ENCODE measurements at places on chromosomes 16 and 17.
A peak's percentile ranks its signal among the peaks of the same experiment; 100 is the strongest.

- DNase-seq: no peak
These were observed 20.9 kb downstream of the HSD11B2 start for GRCh38 chr16:67451704-67452435.

DNA sequence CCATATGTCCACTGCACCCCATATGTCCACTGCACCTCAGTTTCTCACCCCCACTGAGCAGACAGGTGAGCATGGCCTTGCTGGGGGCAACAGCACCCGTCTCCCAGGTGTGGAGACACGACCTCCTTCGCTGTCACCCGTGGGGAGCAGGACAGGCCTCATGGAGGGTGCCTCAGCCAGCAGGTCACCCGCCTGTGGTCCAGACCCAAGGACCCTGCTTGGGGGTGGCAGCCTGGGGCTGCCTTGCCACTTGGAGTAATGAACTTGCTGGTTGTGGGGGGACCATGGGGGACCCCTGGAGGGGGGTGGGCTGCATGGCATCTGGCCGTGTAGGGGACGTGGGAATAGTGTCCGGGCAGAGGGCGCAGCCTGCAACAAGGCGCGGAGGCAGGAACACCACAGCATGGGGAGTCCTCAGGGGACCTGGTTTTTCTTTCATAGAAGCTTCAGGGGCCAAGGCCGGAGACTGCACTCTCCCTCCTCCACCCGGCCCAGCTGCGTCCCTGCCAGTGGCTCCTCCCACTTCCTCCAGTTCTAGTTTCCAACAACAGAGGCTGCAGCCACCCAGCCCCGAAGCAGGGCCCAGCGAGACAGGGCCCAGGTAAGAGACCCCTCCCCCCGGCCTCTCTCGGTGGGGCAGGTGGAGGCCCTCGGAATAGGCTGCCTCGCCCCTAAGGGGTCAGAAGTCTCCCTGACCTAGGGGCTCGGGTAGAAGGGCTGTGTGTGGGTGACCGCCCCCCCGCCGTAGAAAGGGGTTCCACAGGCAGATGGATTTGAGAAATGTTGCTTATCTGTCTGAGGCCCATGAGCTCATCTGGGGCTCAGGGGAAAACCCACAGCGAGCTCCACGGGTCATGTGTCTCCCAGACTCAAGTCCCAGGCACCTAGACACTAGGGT is at the start of gene NHLRC4:
TSS of gene NHLRC4 (plus strand) at position 531 of the 898 bp plus-strand sequence. CDS start 1,043 bp downstream, outside the sequence.
- no peak for DNase-seq

DNA sequence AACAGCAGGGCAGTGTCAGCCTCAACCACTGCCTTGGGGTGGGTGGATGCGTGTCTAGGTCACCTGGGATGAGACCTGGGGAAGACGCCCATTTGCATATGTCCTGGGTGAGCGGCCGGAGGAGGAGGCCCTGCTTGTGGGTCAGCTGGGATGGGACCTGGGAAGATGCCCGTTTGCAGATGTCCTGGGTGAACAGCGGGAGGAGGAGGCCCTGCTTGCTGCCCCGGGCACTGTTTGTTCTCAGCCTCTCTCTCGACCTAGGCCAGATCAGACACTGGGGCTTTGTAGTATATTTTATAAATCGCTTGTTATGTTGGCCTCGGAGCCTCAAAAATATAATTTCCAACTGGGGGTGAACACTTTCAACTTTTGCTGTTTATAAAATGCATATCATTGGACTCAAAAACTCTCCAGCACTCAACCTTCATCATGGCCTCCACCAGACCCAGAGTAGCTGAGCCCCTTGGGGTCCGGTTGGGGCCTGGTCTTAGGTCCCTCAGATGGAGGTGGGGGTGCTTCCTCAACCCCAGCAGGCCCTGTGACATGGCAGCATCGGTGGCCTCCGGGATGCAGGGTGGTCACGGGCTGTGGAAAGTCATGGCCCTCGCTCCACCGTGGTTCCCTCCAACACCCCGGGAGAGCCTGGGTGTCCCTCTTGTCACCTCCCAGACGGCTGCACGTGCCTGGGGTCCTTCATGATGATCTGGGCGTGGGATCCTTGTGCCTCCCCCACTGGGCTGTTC is 17.3 kb downstream of the DBNDD1 start:
- DNase-seq: no peak

DNA sequence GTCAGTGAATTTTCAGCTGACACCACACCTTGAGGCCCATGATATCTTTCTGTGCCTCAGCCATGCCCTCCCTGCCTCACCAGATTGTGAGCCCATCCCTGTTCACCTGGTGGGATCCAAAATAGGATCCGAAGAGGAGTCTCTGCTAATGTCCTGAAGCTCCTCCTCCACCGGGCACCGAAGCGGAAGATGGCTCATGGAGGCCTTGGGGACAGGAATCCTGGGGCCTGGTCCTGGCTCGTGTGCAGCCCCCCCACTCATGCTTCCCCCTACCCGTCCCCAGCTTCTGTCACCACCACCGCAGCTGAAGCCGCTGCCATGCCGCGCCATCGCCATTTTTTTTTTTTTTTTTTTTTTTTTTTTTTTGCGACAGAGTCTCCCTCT is 1683.4 kb downstream of the TP53TG3F start:
- DNase-seq: no peak

DNA sequence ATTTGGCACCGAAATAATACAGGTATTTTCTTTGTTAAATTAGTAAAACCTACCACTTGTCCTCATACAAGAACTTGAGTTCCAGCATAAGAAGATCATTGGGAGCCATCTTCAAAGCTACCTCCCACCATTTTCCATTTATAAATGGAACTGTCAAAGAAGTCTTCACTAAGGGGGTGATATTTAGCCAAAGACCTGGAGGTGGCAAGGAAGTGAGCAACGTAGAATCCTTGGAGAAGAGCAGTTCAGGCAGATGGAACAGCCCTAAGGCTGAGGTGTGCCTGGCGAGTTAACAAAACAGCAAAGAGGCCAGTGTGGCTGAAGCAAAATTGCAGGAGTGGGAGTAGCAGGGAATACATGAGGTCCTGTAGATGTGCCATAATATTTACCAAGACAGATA is 1.8 kb downstream of the KCNJ16 start:
- DNase-seq: no peak

DNA sequence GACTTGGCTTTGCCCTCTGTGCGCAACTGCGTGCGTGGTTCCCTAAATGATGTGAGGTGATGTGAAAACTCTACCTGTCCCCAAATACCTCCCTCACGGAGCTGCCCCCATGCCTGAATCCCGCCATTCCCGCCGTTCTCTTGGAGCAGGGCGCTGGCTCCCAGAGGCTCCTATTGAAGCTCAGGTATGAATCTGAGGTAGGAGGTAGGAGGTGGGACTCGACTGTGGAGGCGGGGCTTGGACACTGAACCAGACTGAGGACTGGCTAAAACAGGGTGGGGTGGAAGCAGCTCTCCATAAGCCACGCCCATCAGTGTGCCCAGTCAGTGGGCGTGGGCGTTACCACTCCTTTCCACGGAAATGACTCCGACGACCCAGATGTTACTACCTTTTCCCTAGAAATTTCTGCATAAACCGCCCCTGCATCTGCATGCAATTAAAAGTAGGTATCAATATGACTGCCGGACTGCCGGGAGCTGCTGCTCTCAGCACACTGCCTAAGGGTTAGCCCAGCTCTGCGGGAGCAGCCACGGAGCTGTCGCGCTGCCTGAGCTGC is 41.0 kb downstream of the FOXL1 start:
- DNase-seq: no peak

DNA sequence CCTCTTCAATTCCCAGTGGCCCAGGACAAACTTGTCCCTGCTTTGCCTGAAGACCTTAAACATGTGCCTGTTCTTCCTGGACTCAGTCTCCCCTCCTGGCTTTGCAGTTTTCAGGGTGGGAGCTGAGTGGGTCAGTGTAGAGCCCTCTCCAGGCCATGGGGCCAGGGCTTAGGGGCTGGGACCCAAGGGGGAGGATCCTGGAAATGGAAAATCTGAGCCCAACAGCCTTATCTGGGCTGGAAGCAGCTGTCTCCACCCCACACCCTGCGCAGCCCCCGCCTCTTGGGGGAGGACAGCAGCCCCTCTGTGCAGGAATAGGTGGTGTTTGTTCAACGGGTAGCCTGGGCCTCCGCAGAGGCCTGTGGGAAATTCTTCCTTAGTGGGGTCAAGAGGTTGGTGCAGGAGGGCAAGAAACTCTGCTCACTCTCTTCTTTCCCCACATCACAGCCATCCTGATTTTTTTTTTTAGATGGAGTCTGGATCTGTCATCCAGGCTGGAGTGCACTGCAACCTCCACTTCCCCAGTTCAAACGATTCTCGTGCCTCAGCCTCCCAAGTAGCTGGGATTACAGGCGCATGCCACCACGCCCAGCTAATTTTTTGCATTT is 6.8 kb upstream of the SMTNL2 start:
- DNase-seq: no peak

DNA sequence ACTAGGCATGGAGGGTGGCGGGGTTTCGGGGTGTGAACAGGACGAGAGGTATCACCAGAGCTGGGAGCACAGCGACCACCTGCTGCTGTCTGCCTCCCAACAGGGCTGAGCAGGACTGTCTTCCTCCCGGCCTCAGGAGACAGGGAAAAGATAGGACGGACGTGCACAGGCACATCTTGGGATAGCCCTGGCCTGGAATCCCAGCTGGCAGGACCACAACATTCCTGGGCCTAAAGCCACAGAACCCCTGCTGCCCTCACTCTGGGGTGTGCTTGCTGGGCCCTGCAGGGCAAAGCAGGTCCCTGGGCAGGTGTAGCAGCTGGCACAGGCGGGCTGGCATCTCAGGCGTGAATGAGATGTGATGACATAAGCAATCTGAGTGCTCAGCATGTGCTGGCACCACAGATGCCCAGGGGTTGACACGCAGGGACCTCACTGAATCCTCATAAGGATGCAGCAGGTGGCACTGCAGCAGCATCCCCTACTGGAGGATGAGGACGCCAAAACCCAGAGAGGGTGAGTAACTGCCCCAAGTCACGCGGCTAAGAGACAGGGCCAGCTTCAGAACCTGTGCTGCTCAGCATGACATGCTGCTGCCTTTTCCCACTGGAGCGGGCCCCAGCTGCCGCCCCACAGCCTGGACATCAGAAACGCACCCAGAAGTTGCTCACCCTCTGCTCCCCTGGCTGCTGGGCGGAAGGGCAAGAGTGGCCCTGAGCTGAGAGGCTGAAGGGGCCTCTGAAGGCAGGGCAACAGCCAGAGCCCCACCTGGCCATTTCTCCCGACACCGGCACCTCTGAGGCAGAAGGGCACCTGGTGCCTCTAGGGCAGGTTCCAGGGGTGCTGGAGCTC is 7.1 kb downstream of the CORO7 start:
- DNase-seq: peak; percentile 41

DNA sequence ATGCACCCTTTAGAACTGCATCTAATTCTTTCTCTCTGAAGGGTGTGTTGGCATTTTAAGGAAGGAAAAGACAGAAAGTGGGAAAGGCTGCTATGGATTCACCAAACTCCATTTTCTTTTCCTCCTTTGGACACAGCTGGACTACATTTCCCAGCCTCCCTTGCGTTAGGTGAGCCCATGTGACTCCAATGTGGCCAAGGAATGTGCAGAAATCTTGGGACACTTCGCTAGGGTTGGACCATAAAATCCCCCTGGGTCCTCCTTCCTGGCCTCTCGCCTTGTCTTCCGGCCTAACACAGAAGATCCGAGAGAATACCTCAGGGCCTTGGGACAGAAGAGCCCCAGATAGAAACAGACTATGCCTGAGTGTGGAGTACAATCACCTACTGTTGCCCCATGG is 56.3 kb downstream of the ABCC12 start:
- DNase-seq: no peak

DNA sequence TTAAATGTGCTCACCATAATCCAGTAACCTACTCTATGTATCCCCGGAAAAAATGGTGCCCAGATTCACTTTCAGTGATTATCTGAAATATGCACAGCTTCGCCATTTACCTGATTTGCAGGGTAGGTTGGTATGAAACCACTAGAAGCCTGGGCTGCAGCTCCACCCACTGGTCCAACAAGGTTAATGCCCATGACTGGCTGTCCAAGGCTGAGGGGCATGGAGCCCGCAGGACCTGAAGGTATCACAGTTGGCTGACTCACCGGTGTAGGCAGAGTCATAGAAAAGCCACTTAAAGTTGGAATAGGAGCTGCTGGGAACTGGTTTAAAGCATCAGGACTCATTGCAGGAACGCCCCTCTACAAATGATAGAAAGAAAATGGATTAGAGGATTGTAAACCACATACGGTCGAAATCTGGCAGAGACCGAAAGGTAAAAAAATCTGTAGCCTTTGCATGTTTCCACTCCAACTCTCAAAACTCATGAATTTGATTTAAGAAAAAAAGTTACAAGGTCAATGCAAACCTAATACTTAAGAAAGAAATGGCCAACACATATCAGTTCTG is 38.6 kb downstream of the SYNRG start:
- peak; percentile 87 for DNase-seq

- DNase-seq: no peak
These were observed 10.5 kb downstream of the IQCK start for GRCh38 chr16:19728636-19728965.

DNA sequence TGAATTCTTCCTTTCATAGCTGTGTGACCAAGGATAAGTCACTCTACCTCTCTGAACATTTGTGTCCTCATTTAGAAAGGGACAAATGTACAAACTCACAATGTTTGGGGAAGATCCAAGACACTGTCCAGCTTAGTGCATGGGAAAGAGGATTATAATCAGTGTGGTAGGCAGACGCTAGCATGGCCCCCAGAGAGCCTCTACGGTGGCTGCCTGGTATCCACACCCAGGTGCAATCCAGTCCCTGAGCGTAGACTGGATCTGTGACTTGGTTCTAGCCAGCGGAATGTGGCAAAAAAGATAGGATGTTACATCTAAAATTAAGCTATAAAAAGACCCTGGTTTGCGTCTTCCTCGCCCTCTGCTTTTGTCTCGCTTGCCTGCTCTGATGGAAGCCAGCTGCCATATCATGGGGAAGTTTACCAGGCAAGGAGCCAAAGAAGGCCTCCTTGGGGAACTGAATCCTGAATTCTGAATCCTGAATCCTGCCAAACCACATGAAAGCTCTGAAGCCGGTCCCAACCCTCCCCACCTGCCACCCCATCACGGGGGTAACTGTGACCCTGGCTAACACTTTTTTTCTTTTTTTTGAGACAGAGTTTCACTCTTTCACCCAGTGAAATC is 51.7 kb downstream of the PLXDC1 start:
- no peak for DNase-seq

DNA sequence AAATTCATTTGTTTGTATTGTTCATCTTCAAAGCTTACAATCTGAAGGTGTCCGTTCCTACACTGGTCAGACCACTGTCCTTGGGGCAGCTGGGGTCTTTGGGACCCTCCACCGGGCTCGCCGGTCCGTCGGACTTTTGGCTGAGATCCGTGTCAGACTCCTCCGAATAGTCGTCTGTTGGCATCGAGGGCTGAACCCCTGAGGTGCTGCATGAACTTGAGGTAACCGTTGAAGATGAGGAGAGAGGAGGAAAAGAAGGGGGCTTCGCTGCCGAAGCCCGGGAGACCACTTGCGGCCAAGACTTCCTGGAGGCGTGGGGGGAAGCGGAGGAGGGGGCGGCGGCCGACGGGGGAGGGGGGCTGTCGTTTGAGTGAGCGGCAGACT is 260.8 kb downstream of the ZFHX3 start:
- DNase-seq: no peak

DNA sequence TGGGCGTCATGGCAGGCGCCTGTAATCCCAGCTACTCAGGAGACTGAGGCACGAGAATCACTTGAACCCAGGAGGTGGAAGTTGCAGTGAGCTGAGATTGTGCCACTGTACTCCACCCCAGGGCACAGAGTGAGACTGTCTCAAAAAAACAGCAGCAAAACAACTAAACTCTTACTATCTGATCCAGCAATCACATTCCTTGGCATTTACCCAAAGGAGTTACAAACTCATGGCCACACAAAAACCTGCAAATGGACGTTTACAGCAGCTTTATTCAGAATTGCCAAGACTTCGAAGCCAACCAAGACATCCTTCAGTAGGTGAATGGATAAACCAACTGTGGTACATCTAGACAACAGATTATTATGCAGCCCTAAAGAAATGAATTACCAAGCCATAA is 4.0 kb downstream of the SIAH1 start:
- DNase-seq: no peak

GRCh38 chr16:4309833-4310266 is 6.0 kb upstream of the GLIS2 start:
- DNase-seq: peak; percentile 62
